ENCODE measurements at places on chromosomes 5 and 9.

- no peak for DNase-seq
Measured at GRCh38 chr5:90424245-90424644, 14.7 kb upstream of the CETN3 start.

GRCh38 chr9:5040730-5041389 lies 55.8 kb downstream of the JAK2 start:
- DNase-seq, result no peak

DNA sequence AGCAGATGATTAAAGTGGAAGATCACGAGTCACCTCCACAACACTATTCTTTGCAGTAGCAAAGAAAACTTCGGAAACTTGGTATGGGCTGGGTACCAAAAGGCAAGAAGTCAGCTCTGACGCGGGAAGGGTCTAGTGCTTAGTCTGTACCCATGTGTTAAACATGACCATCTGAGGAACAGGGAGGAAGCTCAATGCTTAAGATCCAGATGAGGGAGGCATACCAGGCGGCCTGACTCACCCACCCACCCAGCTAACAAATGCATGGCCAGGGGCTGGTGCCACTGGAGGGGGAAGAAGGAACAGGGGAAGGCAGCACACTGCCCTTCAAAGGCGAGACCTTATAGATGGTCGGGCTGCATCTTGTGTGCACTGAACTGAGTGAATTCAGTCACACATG lies 41.8 kb downstream of the CAMSAP1 start:
- DNase-seq, result no peak

- peak; percentile 67 for DNase-seq
Measured at GRCh38 chr9:99807276-99807852, 14.3 kb upstream of the NR4A3 start.

- DNase-seq, result peak; percentile 10
Measured at GRCh38 chr5:128538250-128539037, 399 bp upstream of the FBN2 start.

- no peak for DNase-seq
Measured at GRCh38 chr5:143874312-143874711, 62.4 kb downstream of the HMHB1 start.

- no peak for DNase-seq
Measured at GRCh38 chr9:122011818-122012498, 81.2 kb downstream of the TTLL11 start.

GRCh38 chr5:114062932-114063867 lies 298.7 kb upstream of the KCNN2 start:
- no peak for DNase-seq

DNA sequence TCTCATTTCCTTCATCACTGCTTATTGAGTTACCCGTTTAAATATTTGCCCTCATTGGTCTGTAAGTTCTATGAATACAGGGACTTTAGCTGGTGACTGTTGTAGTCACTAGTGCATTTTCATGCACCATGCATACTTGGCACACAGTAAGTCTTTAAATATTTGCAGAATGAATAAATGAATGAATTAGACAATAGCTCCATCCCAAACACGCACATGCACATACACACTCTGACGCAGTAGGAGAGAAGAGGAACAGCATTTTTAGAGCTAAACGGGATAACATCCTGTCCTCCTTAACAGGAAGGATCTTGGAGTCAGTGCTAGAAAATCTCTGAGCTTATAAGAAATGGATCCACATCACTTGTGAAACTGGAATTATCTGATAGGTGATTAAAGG lies 447.7 kb downstream of the KIF4B start:
- no peak for DNase-seq

- no peak for DNase-seq
Measured at GRCh38 chr9:2199999-2200796, 185.1 kb downstream of the SMARCA2 start.

DNA sequence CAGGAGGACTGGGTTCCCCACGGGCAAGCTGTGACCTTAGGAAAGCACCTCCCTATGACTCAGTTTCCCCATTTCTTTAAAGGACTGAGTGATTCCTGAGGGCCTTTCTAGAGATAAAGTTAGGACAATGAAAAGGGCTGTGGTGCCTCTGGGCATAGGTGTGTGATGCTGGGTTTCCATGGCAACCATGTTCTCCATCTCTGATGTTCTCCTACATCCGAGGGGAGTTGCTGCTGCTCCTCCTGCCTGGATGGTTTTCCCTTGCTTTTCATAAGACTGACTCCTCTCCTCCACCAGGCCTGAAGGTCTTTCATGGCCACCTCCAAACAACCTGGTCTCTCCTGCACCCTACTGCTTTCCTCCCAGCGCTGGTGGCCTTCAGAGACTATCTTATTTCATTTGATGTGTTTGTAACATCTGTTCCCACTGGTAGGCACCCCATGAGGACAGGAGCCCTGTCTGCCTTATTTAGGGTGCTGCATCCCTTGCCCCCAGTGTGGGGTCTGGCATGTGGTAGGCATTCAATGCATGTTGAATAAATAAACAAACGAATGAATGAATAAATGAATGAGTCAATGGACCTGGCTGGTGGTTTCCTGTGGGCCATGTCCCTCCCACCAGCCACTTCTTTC lies 112.2 kb upstream of the HAND1 start:
- DNase-seq, result no peak
